ENCODE measurements at places on chromosomes 3 and 15. TPM values are rescaled to one million over a fixed set of nuclear protein-coding genes. Genes with fewer than 3 reads are reported as not detected.

DNA sequence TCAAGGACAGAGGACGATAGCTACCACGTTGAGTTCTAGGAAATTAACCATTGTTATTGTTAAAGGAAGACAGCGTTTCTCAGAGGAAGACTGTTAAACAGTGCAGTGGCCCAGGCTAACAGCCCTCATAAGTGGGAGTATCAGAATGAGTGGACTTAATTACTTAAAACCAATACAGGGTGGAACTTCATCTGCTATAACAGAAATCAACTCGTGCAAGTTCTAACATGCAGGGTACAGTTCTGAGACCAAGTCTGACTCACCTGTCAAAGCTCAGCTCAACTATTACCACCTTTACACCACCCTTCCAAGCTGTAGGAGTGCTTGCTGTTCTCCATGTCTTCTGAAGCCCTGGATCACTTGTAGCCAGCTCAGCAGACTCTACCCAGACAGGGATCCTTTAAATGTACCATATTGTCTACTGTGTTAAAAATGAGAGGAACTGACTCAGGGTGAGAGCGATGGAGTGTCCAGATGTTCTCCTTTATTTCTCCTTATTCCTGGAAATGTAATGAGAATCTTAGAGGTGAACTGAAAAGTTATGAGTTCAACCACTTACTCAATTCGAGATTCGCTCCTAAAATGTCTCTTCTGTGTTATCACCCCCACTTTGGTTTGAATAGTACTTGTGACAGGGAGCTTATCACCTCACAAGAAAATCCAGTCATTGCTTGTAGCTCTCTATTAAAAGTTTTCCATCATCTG lies 26.5 kb downstream of the CD86 start:
- no peak for DNase-seq

GRCh38 chr3:53147151-53147902 lies 13.7 kb upstream of the PRKCD start:
- no peak for DNase-seq

UACA gene
- total RNA-seq, result 73.4 TPM

ABHD14A gene
- 8.9 TPM for total RNA-seq

- peak; percentile 92 for DNase-seq
Observed at GRCh38 chr15:63436872-63437375, 55.3 kb upstream of the CA12 start.

GRCh38 chr3:178284181-178284580 lies 252.1 kb upstream of the KCNMB2 start:
- no peak for DNase-seq
